NCI-H1436 (cell line): ENCODE measurements at places on chromosomes 13 and 19.

DNA sequence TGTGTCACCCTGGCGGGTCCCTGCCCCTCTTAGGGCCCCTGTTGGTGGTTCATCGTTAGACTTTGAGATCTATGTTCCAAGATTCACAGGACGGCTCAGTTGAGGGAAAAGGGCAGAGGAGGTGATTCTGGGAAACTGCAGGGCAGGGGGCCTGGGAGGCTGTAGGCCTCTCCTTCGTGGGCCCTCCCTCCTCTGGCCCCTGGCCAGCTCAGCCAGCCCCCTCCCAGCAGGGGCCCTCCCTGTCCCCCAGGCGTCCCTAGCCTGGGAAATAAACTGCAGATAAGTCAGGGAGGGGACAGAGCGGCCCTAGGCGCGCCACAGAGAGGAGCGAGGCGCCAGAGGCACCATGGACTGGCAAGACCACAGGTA is 6.5 kb downstream of the HIF3A start:
- DNase-seq: no peak

- DNase-seq: no peak
Measured at GRCh38 chr13:42959615-42960014, 32.4 kb downstream of the EPSTI1 start.

GRCh38 chr13:74444161-74444571 is 310.0 kb upstream of the KLF12 start:
- DNase-seq: no peak

DNA sequence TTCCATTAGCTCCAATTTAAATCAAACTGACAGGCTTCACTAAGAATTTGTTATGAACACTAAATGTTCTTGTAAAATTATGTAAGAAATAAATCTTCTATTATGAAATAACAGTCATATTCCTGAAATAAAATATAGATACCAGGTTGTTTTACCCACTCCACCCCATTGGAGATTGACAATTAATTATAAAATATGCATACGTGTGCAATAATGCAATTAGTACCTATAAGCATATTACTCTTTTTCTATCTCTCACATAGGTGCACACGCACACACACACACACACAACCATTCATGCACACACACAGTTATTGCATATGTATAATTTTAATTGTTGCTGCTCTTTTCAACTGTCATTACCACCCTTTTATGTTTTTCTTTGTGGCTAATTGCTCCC is 395.7 kb downstream of the SLITRK5 start:
- DNase-seq: no peak

DNA sequence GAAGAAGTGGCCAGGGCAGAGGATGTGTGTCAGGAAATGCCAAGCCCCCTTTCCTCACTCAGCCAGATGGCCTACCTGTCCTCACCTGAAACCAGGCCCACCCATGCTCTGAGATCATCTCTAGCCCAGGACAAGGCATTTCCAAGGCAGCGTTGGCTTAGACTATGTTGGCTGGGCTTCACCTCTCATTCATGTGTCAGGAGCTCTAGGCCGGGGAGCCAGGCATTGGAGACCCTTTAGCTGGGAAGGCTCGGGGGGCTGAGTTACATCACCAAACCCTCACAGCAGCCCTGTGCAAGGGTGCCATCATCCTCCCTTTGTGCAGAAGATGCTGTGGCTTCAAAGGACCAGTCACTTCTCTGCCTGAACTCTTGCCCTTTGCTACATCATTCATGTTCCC is 40.0 kb downstream of the COL4A2 start:
- no peak for DNase-seq

GRCh38 chr13:44312834-44313551 is 60.6 kb upstream of the SERP2 start:
- no peak for DNase-seq
